HS-27A (cell line): ENCODE measurements at places on chromosomes 6 and 20.

GRCh38 chr20:35398660-35399144, 13.1 kb downstream of the UQCC1 start:
- no peak for DNase-seq

GRCh38 chr20:14259689-14260088, 77.7 kb downstream of the FLRT3 start:
- no peak for DNase-seq

- no peak for DNase-seq
These were observed 110.5 kb downstream of the RTN4IP1 start for GRCh38 chr6:106518748-106519147.

- no peak for DNase-seq
These were observed 58.7 kb downstream of the SLC22A23 start for GRCh38 chr6:3398165-3398562.

DNA sequence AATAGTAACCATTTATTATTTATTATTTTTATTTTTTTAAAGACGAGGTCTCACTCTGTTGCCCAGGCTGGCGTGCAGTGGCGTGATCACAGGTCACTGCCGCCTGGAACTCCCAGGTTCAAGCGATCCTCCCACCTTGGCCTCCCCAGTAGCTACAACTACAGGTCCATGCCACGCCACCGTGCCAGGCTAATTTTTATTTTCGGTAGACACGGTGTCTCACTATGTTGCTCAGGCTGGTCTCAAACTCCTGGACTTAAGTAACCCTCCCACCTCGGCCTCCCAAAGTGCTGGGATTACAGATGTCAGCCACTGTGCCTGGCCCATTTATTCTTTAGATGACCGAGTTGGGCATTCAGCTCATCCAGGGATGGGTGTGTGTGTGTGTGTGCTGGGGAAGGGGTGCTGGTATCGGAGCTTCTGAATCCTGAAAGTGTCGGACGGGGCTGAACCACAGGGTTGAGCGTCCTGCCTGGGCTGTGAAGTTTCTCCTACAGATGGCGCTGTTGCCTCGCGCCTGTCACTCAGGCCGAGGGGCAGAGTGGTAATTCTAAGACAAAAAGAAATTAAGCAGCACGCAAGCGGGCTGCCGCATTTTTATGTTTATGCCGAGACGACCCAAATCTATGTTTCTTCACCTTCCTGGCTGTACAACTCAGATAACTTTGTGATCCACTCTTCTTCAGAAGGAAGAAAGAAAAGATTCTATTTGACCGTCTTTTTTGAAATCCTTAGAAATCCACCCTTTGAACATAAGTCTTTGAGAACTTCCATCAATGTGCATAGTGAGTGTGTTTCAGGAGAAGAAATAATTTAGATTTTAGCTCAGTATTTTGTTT, 252.8 kb downstream of the CDH26 start:
- peak; percentile 11 for DNase-seq

- no peak for DNase-seq
These were observed 847 bp upstream of the CD93 start for GRCh38 chr20:23086931-23087411.

- peak; percentile 59 for DNase-seq
These were observed 171.7 kb downstream of the WDR27 start for GRCh38 chr6:169529931-169530751.

DNA sequence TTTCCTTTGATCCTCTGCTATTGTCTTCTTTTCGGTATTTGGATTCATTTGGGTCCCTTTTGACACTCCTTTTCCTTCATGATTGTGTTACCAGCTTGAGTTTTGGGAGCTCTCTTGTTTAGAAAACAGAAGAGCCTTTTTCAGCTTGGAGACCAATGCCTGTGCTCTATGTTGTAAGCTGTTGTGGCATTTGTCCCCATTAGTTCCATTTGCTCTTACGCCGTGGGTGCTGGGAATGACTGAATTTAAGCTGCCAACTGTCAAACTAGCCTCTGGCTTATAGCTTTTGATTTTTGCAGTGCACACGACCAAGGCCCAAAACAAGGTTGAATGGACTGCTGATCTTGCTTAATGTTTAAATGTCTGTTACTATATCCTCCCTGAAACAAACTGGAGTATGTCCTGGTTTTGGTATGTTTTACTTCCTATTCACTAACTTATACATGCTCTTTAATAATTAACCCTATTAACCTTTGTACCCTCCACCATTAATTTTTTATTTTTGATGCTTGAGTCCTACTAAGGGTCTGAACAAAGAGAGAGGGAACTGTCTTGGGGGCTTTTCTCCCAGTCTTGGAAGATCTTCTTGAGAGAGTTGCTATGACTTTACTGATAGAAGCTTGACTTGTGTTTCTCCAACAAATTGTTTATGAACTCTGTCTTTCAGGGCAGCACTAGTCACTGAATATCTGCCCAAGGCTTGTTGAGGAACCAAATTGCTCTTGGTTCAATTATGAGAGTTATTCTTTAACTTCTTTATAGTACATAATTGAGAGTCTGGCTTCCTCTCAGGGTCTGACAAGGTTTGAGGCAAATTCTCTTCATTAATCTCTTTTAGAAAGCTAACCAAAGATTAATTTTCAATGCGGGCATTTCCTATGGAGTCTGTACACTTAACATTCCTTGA, 100.3 kb upstream of the SIRPG start:
- DNase-seq: no peak

GRCh38 chr6:34465531-34466241, at the start of gene PACSIN1:
Gene PACSIN1 (plus strand): TSS chr6:34466076. CDS start chr6:34526306, 60,230 bp downstream.
- DNase-seq: no peak

GRCh38 chr20:17680836-17681725, 961 bp downstream of the RRBP1 start:
- no peak for DNase-seq

- no peak for DNase-seq
These were observed 239.4 kb downstream of the PHACTR1 start for GRCh38 chr6:12955956-12956355.

GRCh38 chr6:74631564-74631963, 574.3 kb downstream of the COL12A1 start:
- DNase-seq: no peak

GRCh38 chr20:52675375-52675774, 296.8 kb upstream of the TSHZ2 start:
- no peak for DNase-seq

GRCh38 chr6:39778581-39779255, 13.5 kb upstream of the DAAM2 start:
- no peak for DNase-seq

- DNase-seq: peak; percentile 91
These were observed 58.9 kb downstream of the TRIM38 start for GRCh38 chr6:26021350-26022131.

DNA sequence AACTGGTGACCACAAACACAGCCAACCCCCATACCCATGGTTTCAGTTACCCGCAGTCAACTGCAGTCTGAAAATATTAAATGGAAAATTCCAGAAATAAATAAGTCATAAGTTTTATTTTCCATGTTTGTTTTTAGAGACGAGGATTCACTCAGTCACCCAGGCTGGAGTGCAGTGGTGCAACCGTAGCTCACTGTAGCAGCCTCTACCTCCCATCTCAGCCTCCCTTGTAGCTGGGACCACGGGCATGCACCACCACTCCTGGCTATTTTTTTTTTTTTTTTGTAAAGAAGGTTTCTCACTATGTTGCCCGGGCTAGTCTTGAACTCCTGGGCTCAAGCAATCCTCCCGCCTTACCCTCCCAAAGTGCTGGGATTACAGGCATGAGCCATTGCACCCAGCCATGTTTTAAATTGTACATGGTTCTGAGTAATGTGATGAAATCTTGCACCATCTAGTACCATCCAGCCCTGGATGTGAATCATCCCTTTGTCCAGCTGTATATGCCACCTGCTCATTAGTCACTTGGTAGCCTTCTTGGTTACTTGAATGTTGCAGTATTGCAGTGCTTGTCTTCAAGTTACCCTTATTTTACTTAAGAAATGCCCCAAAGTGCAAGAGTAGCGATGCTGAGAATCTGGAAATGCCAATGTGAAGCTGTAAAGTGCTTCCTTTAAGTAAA, 14.5 kb downstream of the CSNK2A1 start:
- no peak for DNase-seq

DNA sequence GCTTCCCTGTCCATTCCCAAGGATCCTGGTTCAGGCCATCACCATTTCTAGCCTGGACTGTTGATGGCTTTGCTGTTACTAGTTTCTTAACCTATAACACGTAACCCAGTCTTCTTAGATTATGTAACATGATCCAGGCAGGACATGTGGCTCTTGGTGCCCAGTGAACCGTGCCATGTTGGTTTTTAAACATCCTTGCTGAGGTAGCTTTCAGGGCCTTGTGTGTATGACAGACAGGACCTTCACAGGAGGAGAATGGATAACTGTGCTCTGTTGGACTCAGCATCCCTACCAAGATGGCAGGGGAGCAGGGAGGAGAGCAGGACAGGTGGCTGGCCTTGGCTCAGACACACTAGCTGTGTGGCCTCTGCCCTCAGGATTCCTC, 46.8 kb downstream of the PANK2 start:
- no peak for DNase-seq

GRCh38 chr6:149317644-149318571, at the start of gene TAB2:
Gene TAB2 (plus strand): TSS chr6:149317712. CDS start chr6:149369998, 52,286 bp downstream.
- no peak for DNase-seq

GRCh38 chr6:134199848-134200606, 117.9 kb downstream of the SGK1 start:
- no peak for DNase-seq

DNA sequence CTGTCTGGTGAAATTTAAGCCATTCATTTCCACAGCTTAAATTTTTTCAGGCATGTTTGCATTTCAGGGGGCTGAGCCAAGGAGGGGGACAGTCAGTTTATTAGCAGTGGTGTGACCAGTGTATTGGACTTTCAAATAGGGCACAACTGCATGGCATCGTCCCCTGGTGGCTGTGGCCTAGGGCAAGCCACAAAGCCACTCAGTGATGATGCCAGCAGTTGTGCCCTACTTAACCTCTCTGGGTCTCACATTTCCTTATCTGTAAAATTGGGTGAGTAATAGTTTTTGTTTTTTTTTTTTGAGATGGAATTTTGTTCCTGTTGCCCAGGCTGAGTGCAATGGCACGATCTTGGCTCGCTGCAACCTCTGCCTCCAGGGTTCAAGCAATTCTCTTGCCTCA, 48.0 kb downstream of the CDC5L start:
- DNase-seq: no peak

- DNase-seq: no peak
These were observed 23.9 kb upstream of the CD164 start for GRCh38 chr6:109406196-109406595.

- no peak for DNase-seq
These were observed 22.1 kb downstream of the SLC35A1 start for GRCh38 chr6:87494761-87495422.

GRCh38 chr6:13769655-13770053, 44.7 kb downstream of the MCUR1 start:
- DNase-seq: no peak

GRCh38 chr6:159610881-159611280, 82.2 kb downstream of the SOD2 start:
- DNase-seq: no peak

- no peak for DNase-seq
These were observed 219.3 kb downstream of the GMDS start for GRCh38 chr6:2026133-2026532.

- no peak for DNase-seq
These were observed 5.7 kb downstream of the RING1 start for GRCh38 chr6:33213989-33214335.

- DNase-seq: no peak
These were observed 6.6 kb upstream of the ACAT2 start for GRCh38 chr6:159754959-159755914.

DNA sequence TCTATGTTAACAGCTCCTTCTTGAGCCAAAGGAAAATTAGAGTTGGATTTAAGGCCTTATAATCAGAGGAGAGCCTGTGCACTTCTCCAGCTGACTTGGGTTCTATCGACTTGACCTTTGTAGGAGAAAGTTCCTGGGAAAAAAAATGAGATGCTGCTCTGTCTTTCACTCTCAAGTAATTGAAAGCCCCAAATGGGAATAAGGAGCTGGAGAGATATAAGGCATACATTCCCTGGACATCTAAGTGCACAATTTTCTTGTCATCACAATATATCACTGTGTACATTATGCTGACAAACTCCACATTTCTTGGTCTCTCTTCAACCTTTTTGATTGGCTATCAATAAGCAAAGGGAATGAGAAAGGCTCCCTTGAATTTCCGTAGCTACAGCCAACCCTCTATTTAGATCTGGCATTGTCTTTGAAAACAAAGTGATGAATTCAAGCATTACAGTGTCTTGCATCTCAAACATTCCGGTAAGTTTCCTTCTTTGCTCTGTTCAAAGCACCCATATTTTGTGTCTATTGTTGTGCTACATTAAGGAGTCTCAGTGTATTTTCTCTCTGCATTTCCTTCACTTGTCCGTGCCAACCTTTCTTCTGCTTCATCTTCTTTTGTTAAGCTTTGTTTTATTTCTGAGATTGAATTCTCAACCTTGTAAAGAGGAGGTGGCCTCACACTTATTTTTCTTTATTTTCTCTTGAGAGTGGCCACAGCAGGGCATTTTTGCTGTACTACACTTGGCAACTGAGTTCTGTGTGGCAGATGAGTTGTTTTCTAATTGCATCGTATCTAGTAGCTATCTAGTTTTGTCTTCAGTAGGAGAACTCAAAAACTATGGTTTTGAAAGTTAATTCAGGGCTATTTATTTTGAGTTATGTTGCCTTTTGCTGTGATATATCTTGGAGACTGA, 450.3 kb upstream of the MAN1A1 start:
- no peak for DNase-seq

DNA sequence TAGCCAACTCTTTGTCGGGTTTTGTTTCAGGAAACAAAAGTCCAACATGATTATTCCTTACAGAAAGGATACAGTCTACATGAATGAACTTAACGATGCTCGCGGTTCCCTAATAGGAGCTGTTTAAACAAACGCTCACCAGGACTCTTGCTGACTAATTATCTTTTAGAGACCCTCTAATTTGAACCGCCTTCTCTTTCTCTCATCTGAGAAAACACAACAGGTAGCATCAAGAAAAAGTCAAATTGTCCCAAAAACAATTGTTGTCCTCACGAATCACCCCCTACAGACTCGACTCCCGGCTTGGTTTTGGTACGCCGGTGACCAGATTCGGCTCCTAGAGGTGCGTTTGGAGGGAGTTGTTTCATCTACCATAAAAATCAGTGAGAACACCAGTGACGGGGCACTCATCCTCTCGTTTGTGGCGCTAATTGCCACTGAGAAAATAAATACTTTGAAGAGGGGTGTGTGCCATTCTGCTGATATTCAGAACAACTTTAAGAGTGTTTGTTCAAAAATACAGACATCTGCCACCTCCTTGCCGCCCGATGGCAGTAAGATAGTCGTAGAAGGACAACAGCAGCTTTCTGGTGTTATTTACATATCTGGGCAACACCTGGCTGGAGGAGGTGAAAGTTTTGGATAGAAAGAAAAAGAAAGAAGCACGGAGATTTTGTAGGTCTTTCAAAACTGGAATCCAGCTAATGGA, 1.1 kb upstream of the SIM1 start:
- no peak for DNase-seq
